ENCODE measurements at places on chromosomes 6 and 20.

GRCh38 chr20:60446267-60447111 lies 488.3 kb downstream of the CDH26 start:
- no peak overlapping the region for H3K4me3 ChIP-seq
- no peaks in the 10 kb centered on the region for H3K36me3 ChIP-seq
- H3K4me1 ChIP-seq = no peaks in the 10 kb centered on the region

DNA sequence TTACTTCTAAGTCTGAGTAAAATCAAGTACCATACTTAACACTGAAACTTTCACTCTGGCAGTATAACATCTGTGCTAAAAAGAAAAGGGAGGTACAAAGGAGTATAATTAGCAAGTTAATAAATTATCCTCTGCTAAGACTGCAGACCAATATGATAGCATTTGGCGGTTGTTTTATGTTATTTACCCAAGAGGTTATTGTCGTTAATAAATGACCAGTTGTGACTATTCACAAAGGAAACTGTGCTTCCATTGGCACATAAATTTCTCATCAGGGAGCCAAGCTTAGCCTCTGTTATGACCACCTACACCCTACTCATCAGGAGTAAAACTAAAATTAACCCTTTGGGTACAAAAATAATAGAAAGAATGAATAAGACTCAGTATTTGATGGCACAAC lies 86.5 kb downstream of the CRYBG1 start:
- no peaks in the 10 kb centered on the region for H3K27me3 ChIP-seq
- no peak overlapping the region for H3K27ac ChIP-seq
- no peak for DNase-seq
- no peaks in the 10 kb centered on the region for H3K36me3 ChIP-seq
- no peaks in the 10 kb centered on the region for H3K4me1 ChIP-seq

GRCh38 chr6:148771212-148771601 lies 24.4 kb downstream of the UST start:
- no peak overlapping the region for H3K4me3 ChIP-seq
- H3K4me1 ChIP-seq = no peaks in the 10 kb centered on the region
- no peaks in the 10 kb centered on the region for H3K27me3 ChIP-seq
- no peak overlapping the region for H3K27ac ChIP-seq
- no peaks in the 10 kb centered on the region for H3K36me3 ChIP-seq

GRCh38 chr6:3835785-3836184 lies 13.4 kb upstream of the FAM50B start:
- no peak for DNase-seq
- H3K27ac ChIP-seq = peak overlapping the region; percentile 75
- H3K4me1 ChIP-seq = no peaks in the 10 kb centered on the region
- H3K27me3 ChIP-seq = no peaks in the 10 kb centered on the region
- no peak overlapping the region for H3K4me3 ChIP-seq
- no peaks in the 10 kb centered on the region for H3K36me3 ChIP-seq

- no peaks in the 10 kb centered on the region for H3K27me3 ChIP-seq
- no peaks in the 10 kb centered on the region for H3K36me3 ChIP-seq
- H3K4me3 ChIP-seq = peak within 1 kb of the TSS; percentile 80
- H3K27ac ChIP-seq = peak within 1 kb of the TSS; percentile 43
These were observed at the start of gene ATP9A for GRCh38 chr20:51767867-51768758. TSS of gene ATP9A (minus strand) at chr20:51768390. CDS start at chr20:51768369, 21 bp downstream.

GRCh38 chr6:8628063-8628462 lies 192.7 kb upstream of the SLC35B3 start:
- H3K36me3 ChIP-seq = no peaks in the 10 kb centered on the region
- DNase-seq = no peak
- no peak overlapping the region for H3K27ac ChIP-seq
- no peaks in the 10 kb centered on the region for H3K4me1 ChIP-seq
- no peak overlapping the region for H3K4me3 ChIP-seq
- no peaks in the 10 kb centered on the region for H3K27me3 ChIP-seq

- H3K27me3 ChIP-seq = no peaks in the 10 kb centered on the region
- peaks cover 31% of the 10 kb centered on the region for H3K36me3 ChIP-seq
- H3K4me1 ChIP-seq = no peaks in the 10 kb centered on the region
- no peak for DNase-seq
- no peak overlapping the region for H3K4me3 ChIP-seq
These were observed 52.7 kb downstream of the GNAS start for GRCh38 chr20:58905236-58905635.
